ENCODE measurements at places on chromosomes 1 and 21. TPM values are rescaled to one million over a fixed set of nuclear protein-coding genes. Genes with fewer than 3 reads are reported as not detected.

GRCh38 chr1:27298632-27299384 lies 23.2 kb upstream of the TMEM222 start:
- DNase-seq = no peak

SLAMF1 gene
- 0.10 TPM for polyA plus RNA-seq

FCGR3B gene
- polyA plus RNA-seq = not detected

DNA sequence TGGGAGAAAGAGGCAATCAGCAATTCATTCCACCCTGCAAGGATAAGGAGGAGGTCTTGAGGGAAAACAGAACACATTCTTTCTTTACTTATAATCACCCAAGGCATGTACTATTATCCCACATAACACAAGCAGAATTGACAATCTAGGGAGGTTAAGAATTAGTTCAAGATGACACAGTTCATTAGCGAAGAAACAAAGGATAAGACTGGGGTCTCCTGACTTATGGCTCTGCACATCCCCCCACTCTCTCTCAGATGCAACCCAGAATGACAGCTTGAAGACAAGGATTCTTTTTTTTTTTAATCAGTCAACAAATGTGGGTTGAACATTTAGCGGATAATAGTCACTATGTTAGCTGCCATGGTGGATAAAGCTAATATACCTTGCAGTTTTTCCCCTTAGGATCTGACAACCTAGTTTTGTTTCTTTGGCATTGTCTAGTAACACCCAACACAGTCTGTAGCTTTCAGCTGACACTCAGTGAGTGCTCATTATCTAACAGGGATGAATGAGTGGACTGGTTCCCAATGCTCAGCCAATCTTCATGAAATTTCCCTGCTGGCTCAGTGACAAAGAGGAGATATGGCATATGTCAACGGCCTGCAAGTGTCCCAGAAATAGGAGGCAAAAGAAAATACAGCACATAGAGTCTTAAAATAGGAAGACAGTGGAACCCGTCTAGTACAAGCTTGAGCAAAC lies 35.1 kb downstream of the RXRG start:
- DNase-seq = no peak

WNT9A gene
- polyA plus RNA-seq = 1.8 TPM

DNA sequence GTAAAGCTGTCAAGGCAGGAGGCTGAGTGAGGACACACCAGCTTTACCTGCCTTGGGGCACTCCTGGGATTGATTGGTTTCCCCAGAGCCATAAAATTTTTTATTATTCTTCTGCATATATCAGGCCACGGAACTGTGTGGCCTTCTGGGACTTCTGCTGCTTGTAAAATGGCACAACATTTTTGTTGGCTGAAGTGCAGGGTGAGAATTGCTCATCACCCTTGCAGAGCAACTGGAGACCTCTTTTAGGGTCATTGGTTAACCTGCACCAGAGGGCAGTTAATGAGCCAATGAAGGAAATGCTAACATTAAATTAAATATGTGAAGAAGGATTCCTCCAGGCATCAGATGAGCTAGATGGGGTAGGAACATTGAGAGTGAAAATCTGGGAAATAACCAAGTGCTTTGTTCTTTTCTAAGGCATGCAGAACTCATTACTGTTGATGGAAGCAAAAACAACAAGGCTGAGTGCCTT lies 87.7 kb downstream of the LTN1 start:
- DNase-seq = no peak
